ENCODE measurements at places on chromosomes 6 and 20.

DNA sequence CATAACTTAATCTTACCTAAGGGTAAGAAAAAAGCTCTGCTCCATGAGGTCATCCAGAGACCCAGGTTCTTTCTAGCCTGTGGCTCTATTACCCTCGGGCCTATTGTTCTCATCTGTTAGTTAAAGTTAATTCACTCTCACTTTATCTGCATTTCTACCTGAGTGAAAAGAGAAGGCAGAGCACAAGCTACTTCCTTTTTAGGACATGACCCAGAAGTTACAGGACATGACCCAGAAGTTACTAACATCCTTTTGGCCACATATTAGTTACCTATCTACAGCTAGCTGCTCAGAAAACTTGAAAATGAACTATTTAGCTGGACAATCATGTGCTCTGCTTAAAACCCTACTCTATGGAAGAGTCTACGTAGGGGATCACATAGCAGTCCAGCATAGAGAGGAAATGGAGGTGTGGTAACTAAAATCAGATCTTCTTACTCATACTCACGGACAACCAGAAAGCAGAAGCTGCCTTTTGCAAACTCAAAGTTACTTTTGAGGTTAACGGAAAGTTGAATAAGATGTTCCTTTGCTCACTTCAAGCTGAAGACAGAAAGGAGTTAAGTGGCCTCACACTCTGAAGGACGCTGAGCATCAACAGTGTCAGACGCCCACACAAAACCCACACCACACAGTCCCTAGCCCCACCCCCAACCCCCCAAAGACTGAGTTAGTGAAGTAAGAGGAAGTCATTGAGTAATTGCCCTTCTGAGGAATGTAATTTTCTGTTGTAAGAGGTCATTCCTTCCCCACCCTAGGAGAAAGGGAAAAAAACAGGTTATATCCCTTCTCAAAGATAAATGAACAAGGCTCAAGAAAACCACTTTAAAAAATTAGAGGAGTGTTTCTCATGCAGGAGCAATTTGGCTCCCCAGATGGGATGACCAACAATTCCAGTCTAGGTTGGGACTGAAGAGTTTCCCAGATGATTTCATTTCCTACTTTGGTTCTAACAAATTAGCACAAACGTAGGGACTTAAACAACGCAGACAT, 45.9 kb upstream of the TAB2 start:
- peak; percentile 17 for DNase-seq

- DNase-seq: no peak
Observed at GRCh38 chr6:4105980-4106536, 27.1 kb upstream of the FAM217A start.

- DNase-seq: peak; percentile 65
Observed at GRCh38 chr6:135871296-135871695, 19.8 kb downstream of the PDE7B start.

DNA sequence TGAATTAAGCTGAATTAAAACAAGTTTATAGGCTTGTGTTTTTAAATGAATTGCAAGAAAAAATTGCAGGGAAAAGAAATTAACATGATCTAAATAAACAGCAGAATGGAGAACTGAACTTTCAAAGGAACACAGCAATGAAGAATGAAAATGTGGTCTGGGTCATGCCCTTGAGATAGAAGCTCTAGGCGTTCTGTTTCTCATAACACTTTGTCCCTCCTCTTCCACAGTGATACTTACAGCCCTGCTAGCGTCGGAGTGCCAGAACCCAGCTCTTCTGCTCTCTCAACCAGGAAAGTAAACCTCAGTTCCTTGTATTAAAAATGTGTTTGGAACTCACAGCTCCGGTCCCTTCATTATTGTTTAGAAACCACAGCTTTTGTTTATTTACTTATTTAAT, 11.4 kb downstream of the HMGCLL1 start:
- no peak for DNase-seq

GRCh38 chr6:75428204-75428603, 65.4 kb downstream of the FILIP1 start:
- no peak for DNase-seq

DNA sequence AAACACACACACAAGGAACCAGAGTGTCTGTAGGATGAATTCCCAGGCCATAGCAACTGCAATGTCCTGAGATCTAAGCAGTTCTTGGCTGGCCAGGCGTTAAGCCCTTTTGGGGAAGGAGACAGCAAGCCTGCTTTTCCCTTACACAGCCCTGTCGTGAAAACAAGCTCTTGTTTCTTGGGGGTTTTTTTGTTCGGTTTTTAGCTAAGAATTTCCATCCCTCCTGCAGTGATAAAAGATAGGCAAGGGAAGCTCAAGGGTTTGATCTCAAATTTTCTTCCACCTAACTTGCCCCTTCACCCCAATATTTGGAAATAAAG, 1.5 kb downstream of the TNFRSF21 start:
- no peak for DNase-seq

- peak; percentile 17 for DNase-seq
Observed at GRCh38 chr6:165515963-165516624, 146.9 kb downstream of the PDE10A start.

- no peak for DNase-seq
Observed at GRCh38 chr6:55694759-55695158, 115.8 kb upstream of the HMGCLL1 start.

GRCh38 chr6:56230976-56231566, 16.3 kb downstream of the COL21A1 start:
- DNase-seq: no peak

- no peak for DNase-seq
Observed at GRCh38 chr6:111410371-111410770, 72.6 kb downstream of the REV3L start.

- no peak for DNase-seq
Observed at GRCh38 chr6:7894262-7895124, 16.1 kb downstream of the TXNDC5 start.

- DNase-seq: peak; percentile 11
Observed at GRCh38 chr6:89745716-89746115, 73.9 kb downstream of the MDN1 start.

DNA sequence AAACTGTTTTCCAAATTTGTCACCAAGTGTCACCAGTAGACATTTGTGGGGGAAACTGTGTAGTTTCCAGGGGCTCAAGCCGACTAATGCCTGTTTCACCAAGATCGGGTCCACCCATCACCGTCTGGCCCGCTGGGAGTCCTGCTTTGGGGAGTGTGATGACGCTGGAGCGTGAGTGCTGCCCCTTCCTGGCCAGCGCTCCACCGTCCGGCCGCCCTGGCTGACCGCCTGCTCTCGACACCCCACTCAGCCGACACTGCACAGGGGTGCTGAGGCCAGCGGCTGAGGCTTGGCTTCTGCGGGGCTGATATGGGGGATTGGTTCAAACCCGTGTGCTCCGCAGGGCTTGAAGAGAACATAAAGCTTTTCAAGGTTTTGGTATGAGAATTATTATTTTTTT, 160.1 kb downstream of the SMOC2 start:
- DNase-seq: no peak
